Urinary bladder (tissue), 4 donors: ENCODE measurements at places on chromosomes 12 and 14.

- no peak for DNase-seq
These were observed 135.0 kb upstream of the LRIG3 start for GRCh38 chr12:59055204-59055860.

DNA sequence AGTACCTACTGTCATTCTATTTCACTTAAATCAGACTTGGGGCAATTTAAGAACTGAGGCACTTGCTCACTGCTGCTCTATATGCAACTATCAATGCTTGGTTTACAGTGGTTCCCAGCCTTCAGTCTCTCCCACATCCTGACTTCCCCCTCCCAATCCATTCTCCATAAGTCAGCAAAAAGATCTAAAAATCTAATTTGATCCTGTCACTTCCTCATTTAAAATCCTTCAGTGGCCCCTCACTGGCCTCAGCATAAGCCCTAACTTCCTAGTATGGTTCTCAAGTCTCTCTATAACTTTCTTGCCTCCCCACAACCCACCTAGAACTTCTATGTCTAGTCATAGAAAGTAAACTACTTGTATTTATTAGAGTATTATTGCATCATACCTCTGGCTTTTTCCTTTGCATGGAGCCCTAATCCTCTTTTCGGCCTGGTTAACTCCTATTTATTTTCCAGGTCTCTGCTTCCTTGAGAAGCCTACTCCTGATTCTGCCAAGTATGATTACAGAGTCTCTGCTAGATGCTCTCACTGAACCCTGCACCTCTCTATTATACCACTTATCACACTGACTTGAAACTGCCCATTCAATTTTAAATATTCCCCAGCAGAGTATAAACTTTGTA, 130.6 kb downstream of the RALGAPA1 start:
- DNase-seq, result no peak

DNA sequence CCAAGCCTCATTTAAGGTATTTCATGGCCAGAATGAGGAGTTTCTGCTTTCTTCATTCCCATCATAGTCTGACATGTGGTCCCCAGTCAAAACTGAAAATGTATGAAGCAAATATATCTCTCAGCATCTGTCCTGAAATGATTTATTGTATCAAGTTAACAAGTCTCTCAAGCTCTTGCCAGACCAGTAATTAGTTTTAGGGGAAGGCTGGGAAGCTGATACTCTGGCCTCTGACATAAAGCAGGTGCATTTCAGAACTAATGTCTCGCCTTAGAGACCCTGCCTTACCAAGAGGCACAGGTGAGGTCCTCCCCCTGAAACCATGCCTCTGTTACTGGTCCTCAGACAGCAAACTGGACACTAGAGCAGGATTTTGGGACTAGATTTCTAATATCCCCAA, 266.5 kb downstream of the SLC15A4 start:
- no peak for DNase-seq

DNA sequence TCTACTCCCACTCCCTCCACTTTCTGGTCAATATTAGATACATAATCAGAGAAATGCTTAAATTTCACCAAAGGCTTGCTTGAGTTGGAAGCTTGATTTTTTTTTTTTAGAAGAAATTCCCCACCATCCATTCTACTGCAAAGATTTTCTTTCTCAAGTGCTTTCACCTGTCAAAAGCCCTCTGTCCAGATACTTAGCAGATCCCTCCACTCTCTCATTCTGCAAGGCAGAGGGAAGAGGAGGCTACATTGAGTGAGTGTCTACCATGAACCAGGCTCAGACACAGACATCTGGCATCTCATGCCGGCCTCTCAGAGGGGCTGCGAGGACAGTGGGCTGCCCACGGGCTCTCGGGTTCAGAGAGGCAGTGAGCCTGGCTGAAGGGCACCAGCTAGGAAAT, 127.6 kb upstream of the GSC start:
- DNase-seq, result no peak
